ENCODE measurements at places on chromosomes 16 and 17.

- DNase-seq: no peak
Observed at GRCh38 chr17:8725881-8726876, 18.5 kb downstream of the CCDC42 start.

DNA sequence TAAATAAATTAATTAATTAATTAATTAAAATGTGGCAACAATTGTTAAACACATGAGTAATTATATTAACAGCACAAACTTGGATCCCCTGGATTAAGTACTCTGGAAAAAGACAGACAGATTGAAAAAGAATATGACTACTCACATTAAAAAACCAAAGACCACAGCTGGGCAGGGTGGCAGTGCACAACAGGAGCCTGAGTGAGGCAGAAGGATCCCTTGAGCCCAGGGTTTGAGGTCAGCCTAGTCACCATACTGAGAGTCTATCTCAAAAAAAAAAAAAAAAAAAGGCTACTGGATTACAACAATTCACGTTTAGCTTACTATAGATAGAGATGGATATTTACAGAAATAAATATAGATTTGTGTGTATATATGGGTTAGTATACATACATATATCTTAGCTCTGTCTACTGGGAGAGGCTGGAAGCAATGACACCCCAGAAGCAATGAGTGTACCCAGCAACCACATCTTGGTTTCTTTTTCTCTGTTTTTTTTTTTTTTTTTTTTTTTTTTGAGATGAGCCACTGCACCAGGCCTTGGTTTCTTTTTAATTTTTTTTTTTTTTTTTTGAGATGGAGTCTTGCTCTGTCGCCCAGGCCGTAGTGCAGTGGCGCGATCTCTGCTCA is 10.6 kb upstream of the SUZ12 start:
- no peak for DNase-seq

DNA sequence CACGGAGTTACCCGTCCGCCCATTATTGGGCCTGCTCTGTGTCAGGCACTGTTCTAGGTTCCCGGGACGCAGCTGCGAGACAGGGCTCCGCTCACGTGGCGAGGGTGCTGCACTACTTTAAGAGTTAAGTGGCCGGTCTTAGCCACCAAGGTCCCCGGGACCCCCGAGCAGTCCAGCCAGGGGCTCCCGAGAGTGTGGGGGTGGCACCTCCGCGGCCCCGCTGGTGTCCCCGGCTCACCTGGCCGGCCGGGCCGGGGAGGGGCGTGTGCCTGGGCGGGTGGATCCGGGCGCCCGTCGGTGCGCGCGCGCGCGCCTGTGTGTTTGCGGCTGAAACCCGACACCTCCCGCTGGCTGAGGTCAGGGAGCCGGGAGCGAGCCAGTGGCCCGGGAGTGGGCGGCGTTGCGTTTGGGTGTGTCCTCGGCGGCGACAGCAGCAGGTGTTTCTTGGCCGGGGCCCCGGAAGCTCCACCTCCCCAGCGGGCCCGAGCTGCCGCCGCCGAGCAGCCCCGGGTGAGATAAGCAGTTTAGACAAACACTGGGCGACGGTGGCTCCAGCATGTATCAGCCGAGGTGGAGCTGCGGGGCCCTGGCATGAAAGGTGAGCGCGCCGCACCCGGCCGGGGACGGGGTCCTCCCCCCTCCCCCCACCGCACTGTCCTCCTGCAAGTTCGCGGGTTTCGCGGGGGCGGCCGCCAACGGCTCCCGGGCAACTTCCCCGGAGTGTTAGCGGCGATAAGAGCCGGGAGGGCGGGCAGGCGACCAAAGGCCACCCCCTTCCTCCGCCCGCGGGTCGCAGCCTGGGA is at the start of gene GSE1:
GSE1 (plus strand) TSS at position 522 of the 803 bp plus-strand sequence; CDS start at position 592, 70 bp downstream.
- peak; percentile 89 for DNase-seq

DNA sequence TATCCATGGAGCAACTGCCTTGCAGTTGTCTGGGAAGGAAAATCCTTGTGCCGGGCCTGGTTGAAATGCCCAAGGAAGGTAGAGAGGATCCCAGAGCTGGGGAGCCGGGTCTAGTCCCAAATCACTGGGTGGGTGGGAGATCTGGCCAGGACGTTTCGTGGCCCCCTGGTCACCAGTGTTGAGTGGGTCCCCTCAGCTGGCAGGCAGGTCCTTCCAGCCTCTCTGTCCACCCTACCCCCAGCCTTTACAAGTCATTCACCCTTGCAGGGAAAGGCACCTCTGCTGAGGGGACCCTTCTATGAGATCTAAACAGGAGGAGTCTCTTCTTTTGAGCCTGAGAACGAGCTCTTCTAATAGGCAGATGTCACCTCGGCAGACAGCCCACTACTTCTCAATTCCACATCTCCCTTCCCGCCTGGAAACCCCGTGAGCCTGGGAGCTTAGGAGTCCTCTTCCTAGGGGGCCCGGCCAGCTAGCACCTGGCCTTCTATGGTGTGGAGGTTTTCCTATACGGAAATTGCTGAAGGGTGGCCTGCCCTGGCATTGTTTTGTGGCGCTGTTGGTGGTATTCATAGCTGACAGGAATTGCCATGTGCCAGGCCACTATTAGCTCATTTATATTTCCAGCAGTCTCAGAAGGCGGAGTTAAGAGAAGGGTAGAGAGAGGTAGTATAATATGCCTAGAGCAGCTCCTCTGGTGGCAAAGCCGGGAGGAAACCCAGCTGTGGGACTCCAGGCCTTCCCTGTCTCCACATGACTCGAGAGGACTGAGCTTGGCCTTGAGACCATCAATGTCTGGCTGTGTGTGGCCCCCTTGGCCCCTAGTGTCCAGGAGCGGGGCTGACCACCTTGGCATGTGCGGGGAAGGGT is 13.3 kb downstream of the MPRIP start:
- DNase-seq: no peak

GRCh38 chr16:49662569-49662968 is 193.3 kb downstream of the ZNF423 start:
- DNase-seq: no peak
